ENCODE measurements at places on chromosomes 16 and 17. TPM values are rescaled to one million over a fixed set of nuclear protein-coding genes. Genes with fewer than 3 reads are reported as not detected.

- DNase-seq = no peak
Measured at GRCh38 chr17:16649585-16649984, 4.1 kb downstream of the ZNF624 start.

GRCh38 chr16:82358161-82358560 lies 188.1 kb upstream of the MPHOSPH6 start:
- DNase-seq = no peak

DNA sequence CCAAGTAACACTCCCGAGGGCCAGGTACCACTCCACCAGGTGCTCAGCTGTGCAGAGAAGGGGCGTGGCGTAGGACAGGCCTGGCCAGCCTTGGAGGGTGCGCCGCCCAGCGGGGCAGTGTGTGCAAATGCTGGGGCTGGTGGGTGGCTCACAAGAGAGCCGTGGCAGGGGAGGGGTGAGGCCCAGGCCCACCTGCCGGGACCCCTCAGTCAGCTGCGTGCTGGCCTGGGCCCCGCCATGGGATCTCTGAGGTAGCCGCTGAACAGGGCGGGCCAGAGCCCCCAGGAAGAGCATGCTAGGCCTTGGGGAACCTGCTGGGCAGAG lies 8.8 kb downstream of the TPSG1 start:
- DNase-seq = no peak

- DNase-seq = no peak
Measured at GRCh38 chr17:16381496-16381820, 567 bp downstream of the UBB start.

GRCh38 chr17:36975922-36976515 lies 27.3 kb downstream of the AATF start:
- no peak for DNase-seq

DNA sequence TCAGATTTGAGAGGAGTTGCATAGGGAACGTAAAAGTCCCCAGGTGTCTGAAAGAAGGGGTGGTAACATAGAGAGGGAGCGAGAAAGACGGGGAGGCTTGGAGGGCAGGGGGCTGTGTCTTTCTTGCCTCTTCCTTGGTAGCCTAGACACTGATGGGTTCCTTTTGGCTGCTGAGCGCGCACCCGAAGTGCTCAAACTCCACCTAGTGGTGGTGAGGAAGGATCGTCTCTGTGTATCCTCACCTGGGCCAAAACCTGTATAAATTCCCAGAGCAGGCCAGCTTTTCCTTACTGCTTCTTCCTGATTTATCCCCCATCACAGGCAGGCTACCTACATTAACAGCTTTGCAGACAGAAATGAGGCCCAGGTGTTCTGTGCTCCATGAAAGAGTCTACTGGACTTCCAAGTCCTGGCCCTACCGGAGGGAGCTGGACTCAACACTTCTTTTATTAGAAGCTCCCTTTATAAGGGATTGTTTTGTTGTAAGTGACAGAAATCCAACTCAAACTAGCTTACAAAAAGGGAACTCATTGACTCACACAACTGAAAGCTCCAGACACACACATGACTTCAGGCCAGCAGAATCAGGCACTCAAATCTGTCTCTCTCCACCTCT lies 5.5 kb upstream of the SLC25A35 start:
- DNase-seq = peak; percentile 52

- peak; percentile 75 for DNase-seq
Measured at GRCh38 chr17:78708510-78708973, 73.5 kb downstream of the CYTH1 start.

GRCh38 chr17:57213180-57213825 lies 43.0 kb upstream of the MSI2 start:
- DNase-seq = no peak

GRCh38 chr16:70777973-70778406 lies 23.0 kb downstream of the VAC14 start:
- no peak for DNase-seq

- DNase-seq = no peak
Measured at GRCh38 chr17:1137465-1137894, 42.3 kb downstream of the ABR start.

DNA sequence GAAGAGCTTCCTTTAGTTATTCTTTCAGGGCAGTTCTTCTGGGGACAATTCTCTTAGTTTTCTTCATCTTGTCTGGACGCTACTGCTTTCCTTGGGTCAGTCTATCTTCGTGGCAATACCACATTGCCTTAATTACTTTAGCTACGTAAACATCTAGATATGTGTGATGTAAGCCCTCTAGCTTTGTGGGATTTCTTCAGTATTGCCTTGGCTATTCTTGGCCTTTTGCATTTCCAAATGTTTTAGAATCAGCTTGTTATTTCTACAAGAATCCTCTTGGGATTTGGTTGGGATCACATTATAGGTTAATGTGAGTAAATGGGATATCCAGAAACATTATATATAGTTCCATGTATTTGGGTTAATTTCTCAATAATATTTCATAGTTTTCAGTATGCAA lies 9.0 kb upstream of the ST6GALNAC2 start:
- no peak for DNase-seq

DNA sequence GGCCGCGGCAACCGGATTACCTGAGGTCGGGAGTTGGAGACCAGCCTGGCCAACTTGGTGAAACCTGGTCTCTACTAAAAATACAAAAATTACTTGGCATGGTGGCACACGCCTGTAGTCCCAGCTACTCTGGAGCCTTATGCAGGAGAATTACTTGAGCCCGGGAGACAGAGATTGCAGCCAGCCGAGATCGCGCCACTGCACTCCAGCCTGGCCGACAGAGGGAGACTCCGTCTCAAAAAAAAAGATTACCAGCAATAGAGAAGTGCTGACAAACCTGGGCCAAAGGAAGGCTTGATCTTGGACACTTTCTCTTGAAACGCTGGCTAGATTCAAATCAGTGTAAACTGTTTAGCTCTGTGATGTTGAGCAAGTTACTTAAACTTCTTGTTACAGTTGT lies 4.3 kb downstream of the MT1H start:
- DNase-seq = peak; percentile 51

- DNase-seq = no peak
Measured at GRCh38 chr16:82630219-82630618, 3.5 kb downstream of the CDH13 start.

DNA sequence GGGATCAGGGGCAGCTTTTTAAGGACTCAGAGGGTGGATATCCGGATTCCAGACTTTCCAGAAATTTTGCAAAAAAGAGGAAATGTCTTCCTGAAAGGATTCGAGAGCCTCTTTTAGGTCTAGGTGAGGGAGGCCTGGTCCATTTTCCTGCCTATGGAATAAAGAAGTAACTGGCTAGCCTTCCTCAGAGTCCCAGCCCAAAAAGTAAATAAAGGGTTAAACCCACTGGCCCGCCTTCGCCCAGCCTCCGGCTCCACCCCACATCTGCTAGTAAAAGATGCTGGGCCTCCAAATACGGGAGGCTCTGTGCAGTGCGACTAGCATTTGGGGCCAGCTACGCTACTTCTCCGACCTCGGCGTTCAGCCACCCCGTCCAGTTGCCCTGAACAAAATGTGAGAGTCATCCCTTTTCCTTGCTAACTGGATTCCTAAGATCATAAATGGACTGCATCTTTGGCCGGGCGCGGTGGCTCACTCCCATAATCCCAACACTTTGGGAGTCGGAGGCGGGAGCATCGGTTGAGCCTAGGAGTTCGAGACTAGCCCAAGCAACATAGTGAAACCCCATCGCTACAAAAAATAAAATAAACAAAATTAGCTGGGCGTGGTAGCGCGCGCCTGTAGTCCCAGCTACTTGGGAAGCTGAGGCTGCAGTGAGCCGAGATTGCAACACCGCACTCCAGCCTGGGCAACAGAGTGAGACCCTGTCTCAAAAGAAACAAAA lies 824 bp upstream of the MPP2 start:
- DNase-seq = peak; percentile 79

WNT9B gene
- 0.42 TPM for total RNA-seq

TBX2 gene
- total RNA-seq = 9.1 TPM

KRT20 gene
- not detected for total RNA-seq

TPSB2 gene
- total RNA-seq = 7.3 TPM

CES3 gene
- total RNA-seq = 1.6 TPM

TBC1D3E gene
- total RNA-seq = not detected

KRT24 gene
- not detected for total RNA-seq

RCVRN gene
- total RNA-seq = 0.12 TPM
